ENCODE measurements at places on chromosomes 6 and 20. TPM values are rescaled to one million over a fixed set of nuclear protein-coding genes. Genes with fewer than 3 reads are reported as not detected.

- DNase-seq, result no peak
Measured at GRCh38 chr20:34065260-34065659, 46.8 kb downstream of the EIF2S2 start.

GRCh38 chr6:15421945-15422733, 176.3 kb downstream of the JARID2 start:
- DNase-seq, result no peak

DNA sequence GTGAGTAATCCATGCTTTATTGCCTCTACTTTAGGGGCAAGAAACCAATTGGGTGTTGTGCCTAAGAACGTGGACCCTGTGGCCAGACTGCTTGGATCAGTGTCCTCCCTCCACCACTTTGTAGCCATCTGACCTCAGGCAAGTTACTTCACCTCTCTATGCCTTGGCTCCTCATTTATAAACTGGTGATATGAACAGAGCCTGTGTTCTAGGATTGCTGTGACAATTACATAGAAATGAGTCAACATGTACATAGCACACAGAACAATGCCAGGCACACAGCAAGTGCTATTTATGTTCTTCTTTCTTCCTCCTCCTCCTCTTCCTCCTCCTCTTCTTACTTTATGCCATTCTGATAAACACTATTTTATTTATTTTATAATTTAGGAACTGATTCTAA, 339.4 kb downstream of the CD83 start:
- no peak for DNase-seq

GRCh38 chr6:105301072-105301503, 101.8 kb downstream of the PREP start:
- DNase-seq, result no peak

DNA sequence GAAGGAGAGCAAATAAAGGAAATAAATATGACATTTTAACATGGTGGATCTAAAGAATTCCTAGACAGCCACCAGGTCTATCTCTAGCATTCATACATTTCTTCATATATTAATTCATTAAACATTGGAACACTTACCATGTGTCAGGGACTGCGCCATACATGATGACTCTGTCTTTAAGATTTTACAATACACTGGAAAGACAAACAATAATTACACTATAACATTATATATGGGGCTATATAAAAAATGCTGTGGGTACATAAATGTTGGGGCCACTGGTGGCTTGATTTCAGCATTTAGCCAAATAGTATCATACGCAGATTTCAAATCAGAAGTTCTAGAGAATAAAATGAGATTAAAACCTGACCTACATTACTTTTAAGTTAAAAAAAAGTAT, 33.3 kb upstream of the PKIB start:
- DNase-seq, result no peak

GRCh38 chr6:167210375-167211294, 52.9 kb upstream of the GPR31 start:
- no peak for DNase-seq

DNA sequence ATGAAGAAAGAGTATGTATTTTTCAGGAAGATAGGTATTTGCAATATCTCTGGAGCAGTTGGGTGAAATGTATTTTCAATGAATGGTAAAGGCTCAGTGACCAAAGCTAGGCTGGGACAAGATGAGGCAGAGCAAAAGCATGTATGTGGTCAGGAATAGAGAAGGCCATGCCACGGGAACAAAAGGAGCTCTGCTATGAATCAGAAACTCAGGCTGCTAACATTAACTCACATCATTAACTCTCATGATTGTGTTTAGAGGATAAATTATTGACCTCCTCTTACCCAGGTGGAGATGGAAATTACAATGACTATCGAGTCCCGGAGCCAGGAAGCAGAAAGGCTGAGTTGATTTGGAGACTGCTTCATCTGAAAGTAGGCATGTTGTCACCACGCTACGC, 220.2 kb downstream of the FUT9 start:
- no peak for DNase-seq

DNA sequence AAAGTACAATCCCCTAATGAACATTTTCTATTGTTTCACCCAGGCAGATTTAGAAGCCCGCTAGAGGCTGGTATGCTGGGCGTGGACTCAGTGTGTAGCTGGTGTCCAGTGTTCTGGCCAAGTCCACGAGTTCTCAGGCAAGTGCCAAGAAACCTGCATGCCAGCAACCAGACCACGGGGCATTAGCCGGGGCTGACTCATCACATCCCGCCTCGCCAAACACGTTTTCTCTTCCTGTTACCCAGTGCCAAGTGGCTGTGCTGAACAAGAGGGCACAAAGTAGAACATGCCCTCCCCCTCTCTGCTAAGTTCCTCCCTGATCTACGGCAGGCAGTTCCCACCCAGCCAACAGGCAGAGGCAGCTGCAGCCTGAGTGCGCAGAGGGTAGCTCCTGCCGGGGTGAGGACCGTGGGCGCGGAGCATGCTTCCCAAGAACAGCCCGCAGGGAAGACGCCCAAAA, 29.6 kb downstream of the RAMACL start:
- DNase-seq, result peak; percentile 87

DNA sequence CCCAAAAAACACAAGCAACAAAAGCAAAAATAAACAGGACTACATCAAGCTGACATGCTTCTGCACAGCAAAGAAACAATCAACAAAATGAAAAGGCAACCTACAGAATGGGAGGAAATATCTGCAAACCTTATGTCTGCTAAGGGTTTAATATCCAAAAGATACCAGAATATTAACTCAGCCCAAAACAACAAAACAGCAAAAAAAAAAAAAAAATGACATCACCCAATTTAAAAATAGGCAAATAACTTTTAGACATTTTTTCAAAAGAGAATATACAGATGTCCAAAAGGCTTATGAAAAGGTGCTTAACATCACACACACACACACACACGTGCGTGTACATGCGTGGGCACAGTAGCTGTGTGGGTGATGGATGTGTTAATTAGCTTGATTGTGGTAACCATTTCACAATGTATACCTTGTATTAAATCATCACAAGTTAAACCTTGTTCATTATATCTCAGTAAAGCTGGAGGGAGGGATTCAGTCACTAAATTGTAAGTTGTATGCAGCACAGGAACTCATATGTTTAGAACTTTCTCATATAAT, 52.4 kb downstream of the QKI start:
- DNase-seq, result peak; percentile 62

- no peak for DNase-seq
Measured at GRCh38 chr6:1136827-1137226, 175.1 kb upstream of the FOXQ1 start.

DNA sequence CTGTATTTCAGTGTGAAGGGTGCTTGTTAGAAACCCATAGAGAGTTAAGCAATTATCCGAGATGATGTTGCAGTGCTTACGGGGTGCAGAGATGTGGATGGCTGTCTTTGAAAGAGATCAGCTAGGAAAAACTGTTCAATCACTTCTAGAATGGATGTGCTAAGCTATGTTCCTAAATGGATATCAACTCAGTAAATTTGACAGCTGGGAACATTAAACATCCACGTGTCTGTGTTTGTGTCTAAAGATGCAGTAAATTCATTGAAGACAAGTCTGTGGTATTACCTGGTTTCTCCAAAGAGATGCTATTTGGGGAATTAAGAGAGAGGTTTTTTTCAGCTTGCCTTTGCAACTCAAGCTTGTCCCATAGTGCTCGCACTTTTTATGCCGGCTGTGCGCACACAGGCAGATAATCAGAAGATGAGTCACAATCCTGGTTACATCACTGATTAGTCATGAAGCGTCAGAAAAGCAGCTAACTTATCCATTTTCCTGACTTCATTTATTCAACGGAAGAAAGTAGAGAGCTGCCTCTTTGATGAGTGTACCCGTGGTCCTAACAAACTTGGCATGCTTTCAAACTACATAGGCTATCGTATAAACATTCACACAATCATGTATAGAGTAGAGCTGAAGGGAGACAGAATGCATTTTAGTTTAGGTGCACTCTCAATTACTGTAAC, 691.7 kb upstream of the SLC35B3 start:
- DNase-seq, result no peak

LY6G5B gene
- total RNA-seq, result 3.9 TPM

LY6G5C gene
- total RNA-seq, result 1.5 TPM

AIF1 gene
- 22.1 TPM for total RNA-seq

MAD2L1BP gene
- 26.7 TPM for total RNA-seq

Measured in Right ventricle myocardium inferior (tissue), 1 donor.